ENCODE measurements at places on chromosomes 6 and 20.
A peak's percentile ranks its signal among the peaks of the same experiment; 100 is the strongest.

DNA sequence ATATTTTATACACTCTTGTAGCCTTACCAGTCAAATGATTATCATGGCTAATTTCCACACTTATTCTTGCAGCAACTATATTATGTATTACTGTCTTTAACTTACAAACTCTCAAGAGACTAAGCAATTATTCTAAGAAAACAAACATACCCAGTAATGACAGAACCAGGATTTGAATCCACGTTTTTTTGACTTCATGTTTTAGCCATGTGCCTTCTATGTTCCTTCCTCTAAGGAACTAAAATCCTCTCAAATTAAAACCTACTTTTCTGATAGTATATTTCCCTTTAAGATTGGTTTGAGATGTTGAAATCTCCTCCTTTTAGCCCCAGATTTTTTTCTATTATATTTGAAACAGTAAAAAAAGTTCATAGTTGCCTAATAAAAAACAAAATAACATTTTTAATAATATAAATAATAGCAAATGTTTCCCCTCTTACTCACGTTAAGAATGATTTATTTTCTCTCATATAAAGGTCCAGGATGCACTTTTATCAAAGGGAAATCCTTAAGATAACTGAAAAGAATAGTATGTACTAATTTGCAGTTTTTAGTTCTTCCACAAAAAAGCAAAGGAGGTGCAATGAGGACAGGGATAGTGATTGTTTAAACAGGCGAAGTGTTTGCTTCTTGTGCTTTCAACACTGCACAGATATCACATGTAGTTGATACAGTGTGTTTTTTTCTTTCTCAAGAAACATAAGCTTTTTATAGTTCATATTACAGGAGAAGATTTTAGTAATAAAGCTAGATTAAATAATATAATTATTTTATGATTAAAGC is 54.0 kb downstream of the VTA1 start:
- no peak for DNase-seq

GRCh38 chr6:163339466-163339865 is 75.1 kb upstream of the QKI start:
- DNase-seq, result no peak

GRCh38 chr6:15623276-15624116 is 39.3 kb downstream of the DTNBP1 start:
- DNase-seq, result no peak

GRCh38 chr6:119285908-119286625 is 63.5 kb downstream of the MAN1A1 start:
- no peak for DNase-seq

DNA sequence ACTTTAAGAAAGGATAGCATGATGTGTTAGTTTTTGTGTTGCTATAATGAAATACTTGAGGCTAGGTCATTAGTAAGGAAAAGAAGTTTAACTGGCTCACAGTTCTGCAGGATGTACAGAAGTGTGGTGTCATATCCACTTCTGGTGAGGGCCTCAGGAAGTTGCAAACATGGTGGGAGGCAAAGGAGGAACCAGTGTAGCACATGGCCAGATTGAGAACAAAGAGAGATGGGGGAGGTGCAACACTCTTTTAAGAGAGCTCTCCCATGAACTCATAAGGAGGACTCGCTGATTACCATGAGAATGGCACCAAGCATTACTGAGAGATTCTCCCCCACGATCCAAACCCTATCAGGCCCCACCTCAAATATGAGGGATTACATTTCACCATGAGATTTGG is 265.4 kb downstream of the RIMS1 start:
- no peak for DNase-seq

DNA sequence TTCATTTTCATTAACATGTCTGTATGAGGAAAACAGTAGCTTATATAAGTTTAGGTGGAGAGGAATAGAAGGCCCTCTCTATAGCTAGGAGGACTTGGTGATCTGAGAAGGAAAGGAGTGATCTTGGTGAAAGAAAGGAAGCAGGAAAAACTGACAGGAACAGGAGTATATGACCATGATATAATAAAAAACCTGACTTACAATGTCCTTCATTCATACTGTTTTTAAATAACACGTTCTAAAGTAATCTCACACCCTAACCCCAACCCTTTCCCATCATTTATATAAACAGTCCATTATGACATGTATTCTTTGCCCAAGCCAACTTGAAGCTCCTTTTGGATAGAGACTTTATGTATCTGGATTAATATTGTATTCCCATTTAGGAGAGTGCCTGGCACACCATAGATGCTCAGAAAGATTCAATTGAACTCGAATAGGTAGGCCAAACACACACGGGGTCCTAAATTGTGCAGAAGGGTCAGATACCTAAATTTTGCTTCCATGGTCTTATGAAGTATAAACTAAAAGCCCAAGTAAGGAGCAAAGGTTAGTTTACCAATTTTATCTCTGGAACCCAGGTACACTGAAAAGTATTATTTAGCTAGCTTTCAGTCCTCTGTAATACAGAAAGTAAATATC is 75.9 kb downstream of the OR2B2 start:
- DNase-seq, result no peak

GRCh38 chr6:50025258-50025657 is 3.5 kb upstream of the DEFB110 start:
- no peak for DNase-seq

- DNase-seq, result peak; percentile 11
Observed at GRCh38 chr6:131807644-131808459, at the start of gene ENPP1. Gene ENPP1 (plus strand): TSS chr6:131808020. CDS start chr6:131808036, 16 bp downstream.

DNA sequence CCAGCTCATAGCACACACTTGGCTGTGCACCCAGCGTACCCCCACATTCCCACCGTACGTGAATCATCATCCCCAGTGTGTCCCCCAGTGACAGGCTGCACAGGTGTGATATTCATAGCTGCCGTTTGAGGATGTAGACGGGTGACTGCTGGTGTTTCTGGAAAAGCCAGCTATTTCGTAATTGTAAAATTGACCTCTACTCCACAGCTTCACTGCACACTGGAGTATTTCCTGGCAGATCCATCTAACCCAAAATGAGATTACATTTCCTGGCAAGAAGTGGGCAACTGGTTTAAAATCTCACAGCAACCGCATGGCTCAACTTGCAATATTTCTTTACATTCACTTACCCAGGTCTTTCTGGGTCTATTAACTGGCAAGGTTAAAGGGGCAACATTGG is 30.3 kb downstream of the CD83 start:
- no peak for DNase-seq

GRCh38 chr6:67679566-67680296 is 955.4 kb upstream of the ADGRB3 start:
- DNase-seq, result no peak

GRCh38 chr20:45993197-45993951 is 15.3 kb upstream of the MMP9 start:
- DNase-seq, result no peak

DNA sequence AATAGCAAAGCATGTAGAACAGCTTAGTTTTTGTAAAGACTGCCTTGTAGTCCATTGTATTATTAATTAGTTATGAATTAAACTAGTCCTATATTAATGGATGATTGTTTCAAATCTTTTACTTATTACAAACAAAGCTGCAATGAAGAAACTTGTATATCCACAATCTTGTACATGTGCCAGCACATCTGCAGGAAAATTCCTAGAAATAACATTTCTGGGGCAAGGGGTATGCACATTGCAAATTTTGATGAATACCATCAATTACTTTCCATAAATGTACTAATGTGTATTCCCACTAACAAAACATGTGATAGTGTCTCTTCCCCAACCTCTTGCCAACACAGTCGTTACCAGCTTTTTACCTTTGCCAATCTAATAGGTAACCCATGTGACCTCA is 73.6 kb upstream of the AKAP12 start:
- no peak for DNase-seq

DNA sequence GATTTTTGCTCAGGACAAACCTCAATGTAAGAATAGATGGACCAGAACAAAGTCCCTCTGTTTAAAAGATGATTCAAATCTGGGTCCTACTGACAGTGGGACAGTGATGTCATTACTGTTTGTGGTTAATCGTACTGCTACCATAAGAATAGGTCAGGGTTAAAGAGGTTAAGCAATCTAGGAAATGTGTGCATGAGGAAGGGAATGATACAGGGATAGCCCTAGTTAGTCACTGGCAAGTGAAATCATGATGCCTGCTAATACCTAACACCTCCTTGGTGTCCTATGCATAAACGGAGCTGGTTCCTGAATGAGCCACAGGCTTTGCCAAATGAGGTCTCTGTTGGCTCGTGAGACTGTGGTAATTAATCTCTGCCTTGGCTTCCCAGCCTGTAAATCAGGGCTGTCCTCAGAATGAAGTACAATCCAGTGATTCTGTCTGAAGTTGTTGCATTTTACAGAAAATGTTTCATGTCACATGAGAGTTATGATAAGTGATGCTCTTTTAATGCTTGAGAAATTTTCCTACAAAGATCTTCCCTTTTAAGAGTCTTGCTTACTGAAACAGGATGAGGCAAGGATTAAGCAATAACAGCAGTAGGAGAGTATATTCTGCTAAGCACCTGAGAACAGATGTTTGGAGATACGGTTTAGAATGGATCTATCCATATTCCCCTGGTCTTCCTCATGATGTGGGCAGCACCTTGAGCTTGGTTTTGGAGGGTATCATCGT is 3.8 kb downstream of the MEP1A start:
- DNase-seq, result no peak

DNA sequence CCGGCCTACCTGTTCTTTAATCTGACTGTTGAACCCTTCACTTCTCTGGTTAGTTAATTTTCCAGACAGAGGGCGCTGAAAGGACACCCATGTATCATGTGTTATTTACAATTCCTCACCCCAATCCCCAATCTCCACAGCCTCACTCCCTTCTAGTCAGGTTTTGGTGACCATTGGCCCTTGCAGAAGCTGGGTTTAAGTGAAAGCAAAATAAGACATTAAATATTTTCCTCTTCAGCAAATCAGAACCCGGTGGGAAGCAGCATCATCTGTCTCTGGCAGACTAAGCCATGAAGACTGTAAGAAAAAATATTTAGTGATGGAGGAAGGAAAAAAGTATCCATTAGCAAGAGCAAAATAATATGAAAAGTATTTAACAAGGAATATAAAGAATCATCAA is 9.4 kb upstream of the HLA-DQA1 start:
- DNase-seq, result no peak

Data from stimulated activated CD8-positive, alpha-beta memory T cell treated with anti-CD3 and anti-CD28 coated beads, Interleukin-2, amount 100 ng/mL, for 1 hour (primary cell).